Thoracic aorta (tissue), 2 donors: ENCODE measurements at places on chromosomes 3 and 15. TPM values are rescaled to one million over a fixed set of nuclear protein-coding genes. Genes with fewer than 3 reads are reported as not detected.

The SH3GL3 gene
- 4.9 TPM for total RNA-seq

The GOLGA8M gene
- 0.81 TPM for total RNA-seq

The TTLL13 gene
- not detected for total RNA-seq

The ASB14 gene
- total RNA-seq: not detected

The LRRN1 gene
- 4.3 TPM for total RNA-seq

The RYR3 gene
- 40.1 TPM for total RNA-seq

The FBXL22 gene
- total RNA-seq: 62.1 TPM

The TAMM41 gene
- 12.3 TPM for total RNA-seq

The IL5RA gene
- not detected for total RNA-seq

The GHSR gene
- not detected for total RNA-seq

The CPN2 gene
- total RNA-seq: not detected

The WDR49 gene
- total RNA-seq: 0.41 TPM

The TMEM87A gene
- 94.4 TPM for total RNA-seq

The CHST13 gene
- total RNA-seq: not detected

The CNTN4 gene
- total RNA-seq: 103 TPM

The PAQR9 gene
- not detected for total RNA-seq

The MAP1A gene
- 39.4 TPM for total RNA-seq

The SLC12A8 gene
- total RNA-seq: 3.0 TPM

The PARP15 gene
- total RNA-seq: 4.0 TPM

The LIPH gene
- total RNA-seq: 4.5 TPM

The ZNF860 gene
- total RNA-seq: 0.71 TPM

The CLDN18 gene
- not detected for total RNA-seq

The ZNF621 gene
- 35.6 TPM for total RNA-seq

The MRAS gene
- 62.3 TPM for total RNA-seq

The ZNF80 gene
- total RNA-seq: not detected

The C3orf49 gene
- not detected for total RNA-seq

The CEP19 gene
- total RNA-seq: 7.3 TPM

The LCMT2 gene
- total RNA-seq: 5.3 TPM

The ALDH1L1 gene
- total RNA-seq: 62.5 TPM

The ROPN1 gene
- not detected for total RNA-seq

The USP13 gene
- total RNA-seq: 5.1 TPM
